Activated CD8-positive, alpha-beta T cell treated with anti-CD3 and anti-CD28 coated beads, Interleukin-2, amount 10 ng/mL, durations not matched to agents 7 days and 5 days (primary cell): ENCODE measurements at places on chromosomes 3 and 15. TPM values are rescaled to one million over a fixed set of nuclear protein-coding genes. Genes with fewer than 3 reads are reported as not detected.
A peak's percentile ranks its signal among the peaks of the same experiment; 100 is the strongest.

DNA sequence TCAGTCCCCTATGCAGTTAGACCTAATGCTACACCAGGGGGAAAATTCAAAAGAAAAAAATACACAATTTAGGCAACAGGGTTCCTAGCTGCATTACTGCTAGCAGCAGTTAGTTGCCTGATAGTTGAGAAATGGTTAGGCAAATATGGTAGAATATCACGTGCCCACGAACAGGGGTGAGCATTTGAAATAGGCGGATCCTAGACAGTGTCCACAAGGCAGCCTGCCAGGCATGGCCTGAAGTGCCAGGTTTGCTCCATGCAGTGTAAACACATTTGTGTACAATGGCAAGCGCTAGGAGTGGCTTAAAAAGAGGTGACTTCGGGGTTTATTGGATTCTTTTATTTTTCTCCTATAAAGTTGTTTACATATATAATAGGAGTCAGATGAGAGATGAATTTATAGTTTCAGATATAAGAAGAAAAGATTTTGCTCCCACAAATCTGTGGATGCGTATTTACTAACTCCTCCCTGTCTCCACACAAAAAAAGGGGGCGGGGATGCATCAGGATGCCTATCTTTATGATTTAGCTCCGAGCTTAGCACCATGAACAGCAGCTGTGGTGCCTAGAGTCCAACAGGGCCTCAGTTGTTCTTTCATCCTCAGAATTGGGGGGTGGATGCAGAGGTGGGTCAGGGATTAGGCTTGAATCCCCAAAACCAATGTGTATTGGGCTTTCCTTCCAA, 3.9 kb upstream of the TGM4 start:
- no peak for DNase-seq
- H3K4me3 ChIP-seq = no peak overlapping the region
- H3K27ac ChIP-seq = no peak overlapping the region
- H3K36me3 ChIP-seq = peaks cover 20% of the 10 kb centered on the region
- H3K4me1 ChIP-seq = peaks cover 16% of the 10 kb centered on the region

DNA sequence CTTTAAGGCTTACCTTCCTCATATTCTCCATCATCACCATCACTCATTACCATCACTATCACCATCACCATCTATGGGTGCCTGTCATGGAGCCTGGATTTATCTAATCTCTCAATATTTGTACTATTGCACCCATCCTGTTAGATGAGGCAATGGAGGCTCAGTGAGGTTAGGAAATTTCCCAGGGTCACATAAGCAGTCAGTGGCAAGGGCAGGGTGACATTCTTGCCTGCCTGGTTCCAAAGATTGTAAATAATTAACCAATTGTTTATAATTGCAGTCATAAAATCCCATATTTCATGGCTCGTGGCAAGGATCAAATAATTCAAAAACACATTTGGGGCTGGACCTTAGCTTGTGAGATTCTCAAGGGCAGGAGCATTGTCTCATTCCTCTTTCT, 55.2 kb downstream of the MGLL start:
- H3K36me3 ChIP-seq = peaks cover 2% of the 10 kb centered on the region
- H3K27ac ChIP-seq = no peak overlapping the region
- peaks cover 4% of the 10 kb centered on the region for H3K27me3 ChIP-seq
- peaks cover 35% of the 10 kb centered on the region for H3K4me1 ChIP-seq
- DNase-seq = no peak

DNA sequence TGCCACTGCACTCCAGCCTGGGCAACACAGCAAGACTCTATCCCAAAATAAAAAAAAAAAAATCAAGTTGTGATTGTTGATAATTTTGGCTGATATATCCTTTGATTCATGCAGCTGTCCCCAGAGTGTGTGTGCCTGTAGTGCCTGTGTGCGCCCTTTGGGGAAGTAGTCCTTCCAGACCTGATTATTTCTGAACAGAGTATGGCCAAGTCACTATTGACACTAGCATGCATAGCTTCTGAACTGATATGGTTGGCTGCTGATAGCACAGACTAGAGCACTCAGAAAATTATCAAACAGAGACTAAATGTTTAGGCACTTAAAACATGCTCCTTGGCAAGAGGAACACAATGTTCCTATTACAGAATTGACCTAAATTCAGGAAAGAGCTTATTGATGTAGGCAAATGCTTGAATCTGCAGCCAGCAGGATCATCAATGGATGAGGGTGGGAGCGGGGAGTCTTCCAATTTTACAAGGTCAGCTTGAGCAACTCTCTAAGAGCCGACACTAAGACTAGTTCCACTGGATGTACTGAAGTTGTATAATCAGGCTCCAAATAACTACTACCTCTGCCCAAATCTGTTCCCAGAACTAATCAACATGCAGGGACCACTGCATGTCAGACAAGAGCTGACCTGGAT, 17.7 kb upstream of the PTPN9 start:
- H3K36me3 ChIP-seq = peaks cover 70% of the 10 kb centered on the region
- peak overlapping the region; percentile 63 for H3K4me3 ChIP-seq
- DNase-seq = no peak
- H3K27ac ChIP-seq = peak overlapping the region; percentile 93

DNA sequence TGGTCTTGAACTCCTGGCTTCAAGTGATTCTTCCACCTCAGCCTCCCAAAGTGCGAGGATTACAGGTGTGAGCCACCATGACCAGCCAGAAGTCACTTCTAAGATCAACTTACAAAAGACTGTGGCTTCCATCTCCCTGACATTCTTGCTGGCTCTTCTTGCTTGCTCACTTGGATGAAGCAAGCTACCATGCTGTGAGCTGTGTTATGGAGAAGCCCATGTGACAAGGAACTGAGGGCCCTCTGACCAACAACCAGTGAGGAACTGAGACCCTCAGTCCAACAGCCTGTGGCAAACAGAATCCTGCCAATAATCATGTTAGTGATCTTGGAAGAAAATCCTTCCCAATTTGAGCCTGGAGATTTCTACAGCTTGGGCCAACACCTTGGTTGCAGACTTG, 7.2 kb upstream of the VPS8 start:
- no peak overlapping the region for H3K27ac ChIP-seq
- peaks cover 22% of the 10 kb centered on the region for H3K27me3 ChIP-seq
- no peak overlapping the region for H3K4me3 ChIP-seq
- no peak for DNase-seq
- no peaks in the 10 kb centered on the region for H3K36me3 ChIP-seq
- H3K4me1 ChIP-seq = no peaks in the 10 kb centered on the region

DNA sequence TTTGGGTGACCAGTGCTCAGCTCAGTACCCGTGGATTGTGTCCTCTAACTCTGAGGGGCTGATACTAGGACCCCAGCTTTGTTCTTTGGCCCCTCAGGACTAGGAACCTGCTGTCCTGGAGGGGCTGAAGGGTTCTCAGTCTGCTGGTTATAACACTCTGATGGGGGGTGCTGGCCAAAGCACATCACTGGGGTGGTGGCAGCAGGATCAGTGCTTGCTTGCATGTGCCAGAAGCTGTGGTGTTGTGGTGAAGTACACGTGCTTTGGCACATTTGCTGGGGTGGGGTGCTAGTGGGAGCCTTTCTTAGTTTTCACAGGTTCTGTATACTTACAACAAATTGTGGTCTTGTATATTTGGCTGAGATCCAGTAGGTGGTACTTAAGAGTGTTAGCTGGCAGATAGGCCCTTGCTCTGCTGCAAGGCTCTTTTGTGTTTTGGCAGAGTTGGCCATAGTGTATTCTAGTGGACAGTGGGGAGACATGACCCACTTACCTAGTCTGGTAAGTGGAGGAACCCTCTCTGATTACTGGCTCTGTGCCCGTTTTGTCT, 344.3 kb downstream of the EDEM1 start:
- no peak for DNase-seq
- H3K4me3 ChIP-seq = no peak overlapping the region
- no peaks in the 10 kb centered on the region for H3K27me3 ChIP-seq
- H3K36me3 ChIP-seq = no peaks in the 10 kb centered on the region
- H3K4me1 ChIP-seq = no peaks in the 10 kb centered on the region
- no peak overlapping the region for H3K27ac ChIP-seq

DNA sequence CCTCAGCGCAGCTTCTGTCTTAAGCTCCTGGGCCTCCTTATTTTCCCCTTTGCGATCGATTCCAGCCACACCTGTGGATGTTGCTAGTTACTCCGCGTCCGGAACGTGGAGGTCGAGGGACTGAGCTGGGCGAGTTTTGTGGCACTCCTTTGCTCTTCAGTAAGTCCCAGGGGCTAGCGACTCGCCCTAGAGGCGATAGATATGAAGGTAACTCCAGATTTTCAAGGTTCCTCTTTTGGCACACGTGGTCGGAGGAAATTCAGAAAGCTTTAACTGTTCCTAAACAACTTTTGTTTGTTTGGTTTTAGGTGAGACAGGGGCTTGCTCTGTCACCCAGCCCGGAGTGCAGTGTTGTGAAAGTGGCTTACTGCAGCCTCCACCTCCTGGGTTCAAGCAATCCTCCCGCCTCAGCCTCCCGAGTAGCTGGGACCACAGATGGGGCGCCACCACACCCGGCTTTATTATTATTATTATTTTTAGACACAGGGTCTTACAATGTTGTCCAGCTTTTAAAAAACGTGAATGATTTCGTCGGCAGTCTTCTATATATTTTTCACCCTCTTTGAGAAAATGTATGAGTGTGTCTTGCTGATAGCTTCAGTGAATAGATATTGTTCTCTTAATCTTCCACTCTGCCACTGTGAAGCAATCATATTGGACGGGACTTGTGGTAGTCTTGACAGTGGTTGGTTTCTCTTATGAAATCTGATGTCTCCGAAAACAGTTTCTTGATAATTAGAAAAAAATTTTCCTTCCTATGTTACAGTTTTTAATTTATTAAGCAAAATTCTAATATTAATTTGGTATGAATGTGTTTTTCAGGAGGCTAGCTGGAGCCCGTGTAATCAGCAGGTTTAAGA, 785 bp downstream of the MFSD1 start:
- peak overlapping the region; percentile 88 for H3K4me3 ChIP-seq
- peak; percentile 38 for DNase-seq
- peak overlapping the region; percentile 86 for H3K27ac ChIP-seq
- H3K4me1 ChIP-seq = peaks cover 24% of the 10 kb centered on the region
- peaks cover 17% of the 10 kb centered on the region for H3K27me3 ChIP-seq
- H3K36me3 ChIP-seq = peaks cover 3% of the 10 kb centered on the region

GRCh38 chr15:74573987-74574386, 33.0 kb downstream of the ARID3B start:
- no peaks in the 10 kb centered on the region for H3K27me3 ChIP-seq
- H3K27ac ChIP-seq = peak overlapping the region; percentile 4
- DNase-seq = no peak
- H3K36me3 ChIP-seq = peaks cover 72% of the 10 kb centered on the region
- H3K4me3 ChIP-seq = no peak overlapping the region

- H3K27ac ChIP-seq = no peak overlapping the region
- H3K4me3 ChIP-seq = no peak overlapping the region
- peaks cover 9% of the 10 kb centered on the region for H3K27me3 ChIP-seq
- peaks cover 14% of the 10 kb centered on the region for H3K4me1 ChIP-seq
- no peaks in the 10 kb centered on the region for H3K36me3 ChIP-seq
- DNase-seq = no peak
Observed at GRCh38 chr3:184685646-184686045, 26.2 kb downstream of the MAGEF1 start.

- H3K4me3 ChIP-seq = no peak overlapping the region
- no peak for DNase-seq
- no peaks in the 10 kb centered on the region for H3K36me3 ChIP-seq
- no peaks in the 10 kb centered on the region for H3K4me1 ChIP-seq
- H3K27me3 ChIP-seq = peaks cover 9% of the 10 kb centered on the region
Observed at GRCh38 chr15:57522148-57522547, 69.6 kb upstream of the MYZAP start.

GRCh38 chr15:36831125-36831903, 251.9 kb downstream of the CDIN1 start:
- no peaks in the 10 kb centered on the region for H3K36me3 ChIP-seq
- DNase-seq = no peak
- no peaks in the 10 kb centered on the region for H3K4me1 ChIP-seq
- H3K4me3 ChIP-seq = no peak overlapping the region

DNA sequence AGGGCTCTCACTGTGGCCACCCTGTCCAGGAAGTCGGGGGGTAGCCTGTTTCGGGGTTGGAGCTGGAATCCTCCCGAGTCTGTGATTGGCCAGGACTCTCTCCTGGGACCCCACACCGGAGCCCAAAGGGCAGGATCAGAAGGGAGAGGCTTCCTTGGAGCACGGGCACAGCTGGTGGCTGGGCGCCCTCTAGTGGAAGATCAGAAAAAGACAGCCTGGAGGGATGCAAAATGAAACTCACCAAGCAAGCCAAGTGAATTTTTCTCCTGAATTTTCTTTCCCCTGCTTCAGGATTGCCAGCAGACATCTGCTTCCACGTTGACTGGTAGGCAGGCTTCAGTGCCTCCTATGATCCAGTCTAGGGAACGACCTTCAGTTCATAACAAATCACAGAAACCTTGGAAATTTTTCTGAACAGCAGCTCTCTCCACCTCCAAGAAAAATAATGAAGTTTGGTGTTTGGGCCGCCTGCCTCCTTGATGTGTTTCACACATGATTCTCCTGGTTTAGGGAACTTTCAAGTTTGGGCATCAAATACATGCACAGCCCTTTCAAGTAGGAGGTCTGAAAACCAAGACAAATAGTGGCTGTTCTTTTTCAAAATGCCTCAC, 224.6 kb downstream of the VPS13C start:
- DNase-seq = peak; percentile 66
- H3K27ac ChIP-seq = no peak overlapping the region
- no peak overlapping the region for H3K4me3 ChIP-seq
- peaks cover 12% of the 10 kb centered on the region for H3K4me1 ChIP-seq
- peaks cover 13% of the 10 kb centered on the region for H3K27me3 ChIP-seq
- no peaks in the 10 kb centered on the region for H3K36me3 ChIP-seq

DNA sequence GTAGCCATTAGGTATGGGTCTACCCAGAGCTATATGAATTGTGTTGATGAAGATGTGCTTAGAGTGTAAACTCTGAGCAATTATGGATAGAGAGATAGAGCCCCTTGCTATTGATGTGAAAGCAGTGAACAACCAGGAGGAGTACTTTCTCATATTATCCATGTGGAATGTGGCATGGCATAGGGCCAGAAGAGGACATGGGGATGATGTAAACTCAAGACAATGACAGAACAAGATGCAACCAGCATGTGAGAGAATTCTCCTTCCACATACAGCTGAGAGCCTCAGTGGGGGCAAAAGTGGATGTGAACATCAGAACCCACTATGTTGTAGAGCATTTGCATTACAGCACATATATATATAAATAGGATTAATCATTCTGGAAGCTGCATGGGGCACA, 36.4 kb upstream of the BNC1 start:
- no peak overlapping the region for H3K4me3 ChIP-seq
- no peaks in the 10 kb centered on the region for H3K36me3 ChIP-seq
- DNase-seq = no peak
- H3K27me3 ChIP-seq = peaks cover 14% of the 10 kb centered on the region

GRCh38 chr15:97490429-97490828, 470.1 kb upstream of the ARRDC4 start:
- H3K27ac ChIP-seq = no peak overlapping the region
- H3K36me3 ChIP-seq = no peaks in the 10 kb centered on the region
- H3K4me3 ChIP-seq = no peak overlapping the region
- H3K27me3 ChIP-seq = no peaks in the 10 kb centered on the region
- no peak for DNase-seq
- no peaks in the 10 kb centered on the region for H3K4me1 ChIP-seq

- H3K27me3 ChIP-seq = no peaks in the 10 kb centered on the region
- DNase-seq = no peak
- H3K27ac ChIP-seq = no peak overlapping the region
- H3K4me1 ChIP-seq = no peaks in the 10 kb centered on the region
- no peak overlapping the region for H3K4me3 ChIP-seq
Observed at GRCh38 chr3:166993015-166993630, 387.0 kb downstream of the ZBBX start.

- H3K27ac ChIP-seq = no peak overlapping the region
- no peak for DNase-seq
- H3K27me3 ChIP-seq = no peaks in the 10 kb centered on the region
- H3K4me3 ChIP-seq = no peak overlapping the region
- no peaks in the 10 kb centered on the region for H3K4me1 ChIP-seq
Observed at GRCh38 chr3:178263236-178263916, 272.9 kb upstream of the KCNMB2 start.

Gene FAM3D
- not detected for total RNA-seq

Gene ARGFX
- total RNA-seq = not detected

Gene ARL6
- 5.0 TPM for total RNA-seq

Gene HTR3E
- not detected for total RNA-seq

Gene SPATA16
- total RNA-seq = not detected

Gene POC1A
- 31.7 TPM for total RNA-seq
